ENCODE measurements at places on chromosomes 6 and 20.

DNA sequence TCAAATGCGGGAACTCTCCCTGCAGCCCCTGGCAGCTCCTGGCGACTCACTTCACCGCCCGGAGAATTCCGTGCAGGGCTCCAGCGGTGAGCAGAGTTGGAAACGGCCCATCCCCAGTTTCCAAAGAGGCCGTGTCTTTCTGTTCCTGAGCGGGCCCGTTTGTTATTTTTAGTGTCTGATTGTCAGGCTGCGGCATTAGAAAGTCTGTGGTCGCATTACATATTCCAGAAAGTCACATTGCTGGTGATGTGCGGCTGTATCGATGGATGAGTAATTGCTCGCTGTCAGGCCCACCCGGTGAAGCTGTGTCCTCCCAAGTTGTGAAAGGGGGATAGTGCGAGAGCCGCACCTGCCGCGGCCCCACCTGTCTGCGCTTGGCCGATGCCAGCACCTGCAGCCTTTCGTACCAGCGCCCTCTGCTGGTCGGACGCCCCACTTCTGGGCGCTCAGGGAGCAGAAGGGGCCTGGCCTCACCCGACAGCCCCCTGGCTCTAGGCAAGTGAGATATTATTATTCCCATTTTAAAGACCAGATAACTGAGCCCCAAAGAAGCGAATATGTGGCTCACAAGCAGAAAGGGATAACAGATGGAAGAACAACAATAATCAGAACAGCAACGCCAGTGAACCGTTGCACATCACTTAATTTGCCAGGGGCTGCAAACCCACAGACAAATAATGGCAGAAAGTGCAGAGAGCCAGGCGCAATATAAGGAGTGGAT is 244.9 kb downstream of the TSHZ2 start:
- DNase-seq: peak; percentile 34

DNA sequence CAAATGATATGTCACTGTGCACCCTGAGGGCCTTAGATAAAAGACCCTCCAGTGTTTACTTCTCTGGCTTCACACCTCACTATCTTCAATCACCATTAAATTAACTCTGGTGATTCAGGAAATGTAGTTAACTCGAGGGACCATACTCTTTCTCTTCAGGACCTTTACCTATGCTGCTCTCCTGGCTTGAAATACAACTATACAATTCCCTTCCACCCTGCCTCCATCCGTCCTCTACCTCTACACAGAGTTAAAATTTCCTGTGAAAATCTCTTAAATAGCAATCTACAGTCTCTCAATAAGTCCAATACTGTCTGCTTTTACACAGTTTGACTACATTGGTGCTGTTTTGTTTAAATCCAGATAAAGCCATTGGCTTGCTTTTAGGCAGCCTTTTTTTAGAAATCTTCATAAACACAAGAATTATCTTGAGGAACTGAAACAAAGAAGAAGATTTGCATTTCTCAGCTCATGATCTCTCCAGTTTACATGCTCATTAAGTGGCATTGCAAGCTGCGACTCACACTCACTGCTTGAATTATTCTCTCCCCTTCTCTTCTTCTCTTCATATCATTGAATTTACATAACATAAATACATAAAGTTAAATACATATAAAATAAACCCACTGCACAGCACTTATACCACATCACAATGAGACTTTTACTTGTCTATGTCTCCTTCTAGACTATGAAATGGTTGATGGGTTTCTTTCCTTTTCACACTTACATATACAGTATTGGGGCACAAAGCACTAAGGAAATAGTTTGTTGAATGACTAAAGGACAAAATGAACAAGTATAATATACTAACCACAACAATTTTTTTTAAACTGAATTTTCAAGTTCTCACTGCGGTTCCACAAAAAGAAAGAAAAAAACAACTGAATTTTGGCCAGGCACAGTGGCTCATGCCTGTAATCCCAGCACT is 239.0 kb upstream of the KCNQ5 start:
- DNase-seq: no peak

- DNase-seq: no peak
These were observed 214.3 kb upstream of the PLCB4 start for GRCh38 chr20:8854571-8854970.

- peak; percentile 68 for DNase-seq
These were observed 17.0 kb downstream of the GPX5 start for GRCh38 chr6:28542440-28543296.

- DNase-seq: no peak
These were observed 18.8 kb downstream of the PHACTR3 start for GRCh38 chr20:59623133-59623532.

- DNase-seq: no peak
These were observed 21.3 kb downstream of the LAMA5 start for GRCh38 chr20:62345681-62346370.

- no peak for DNase-seq
These were observed 39.8 kb downstream of the KIF25 start for GRCh38 chr6:168037242-168037641.

DNA sequence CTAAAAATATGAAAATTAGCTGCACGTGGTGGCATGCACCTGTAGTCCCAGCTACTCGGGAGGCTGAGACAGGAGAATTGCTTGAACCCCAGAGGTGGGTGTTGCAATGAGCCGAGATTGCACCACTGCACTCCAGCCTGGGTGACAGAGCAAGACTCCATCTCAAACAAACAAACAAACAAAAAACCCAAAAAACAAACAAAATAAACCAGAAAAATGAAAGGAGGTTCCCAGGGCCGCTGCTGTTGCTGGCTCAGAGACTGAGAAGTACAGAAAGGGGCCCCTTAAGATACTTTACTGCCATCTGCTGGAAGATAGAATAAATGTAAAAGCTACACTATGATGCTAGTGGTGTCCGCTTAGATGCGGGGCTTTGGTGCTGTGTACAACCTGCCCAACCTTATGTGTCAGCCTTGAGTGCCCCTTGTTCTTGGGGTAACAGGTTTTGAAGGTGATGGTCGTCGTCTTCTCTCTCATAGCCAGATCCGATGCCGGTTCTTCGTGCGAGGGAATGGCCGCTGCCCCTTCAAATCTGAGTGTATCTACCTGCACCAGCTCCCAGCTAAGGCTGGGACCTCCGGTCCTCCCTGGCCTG is 2.8 kb upstream of the FANCE start:
- peak; percentile 85 for DNase-seq

- DNase-seq: no peak
These were observed 63.3 kb upstream of the BLCAP start for GRCh38 chr20:37590938-37591490.

GRCh38 chr6:127471379-127472255 is 12.4 kb upstream of the KIAA0408 start:
- DNase-seq: no peak

DNA sequence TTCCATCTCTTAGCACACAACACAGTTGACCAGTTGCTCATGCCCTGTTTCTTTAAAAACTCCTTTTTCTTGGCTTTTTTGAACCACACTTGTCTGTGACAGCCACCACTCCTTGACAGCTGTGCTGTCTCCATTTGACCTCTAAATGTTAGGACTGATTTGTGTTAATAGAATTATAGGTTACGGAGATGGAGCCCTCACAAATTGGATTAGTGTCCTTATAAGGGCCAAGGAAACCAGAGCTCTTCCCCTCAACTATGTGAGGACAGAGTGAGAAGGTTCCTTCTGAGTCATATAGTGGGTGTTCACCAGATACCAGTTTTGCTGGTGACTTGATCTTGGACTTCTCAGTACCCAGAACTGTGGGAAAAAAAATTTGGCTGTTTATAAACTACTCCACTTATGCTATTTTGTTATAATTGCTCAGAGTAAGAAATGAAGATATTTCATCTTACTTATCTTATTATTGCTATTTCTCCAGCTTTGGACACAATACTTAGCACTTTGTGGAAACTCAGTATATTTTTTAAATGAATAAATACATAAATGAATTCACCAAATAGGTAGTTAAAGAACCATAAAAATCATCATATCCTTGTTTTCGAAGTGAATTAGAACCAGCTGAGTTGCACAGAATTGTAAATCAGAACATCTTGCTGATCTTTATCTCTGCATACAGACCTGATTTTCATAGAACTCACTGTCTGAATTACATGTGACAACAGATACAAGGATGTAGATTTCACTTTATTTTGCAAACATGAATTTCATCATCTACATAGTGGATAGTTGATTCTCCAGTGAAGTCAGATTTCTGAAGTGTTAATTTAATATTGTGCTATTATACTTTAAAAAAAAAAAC is 598.5 kb upstream of the IRAK1BP1 start:
- no peak for DNase-seq

DNA sequence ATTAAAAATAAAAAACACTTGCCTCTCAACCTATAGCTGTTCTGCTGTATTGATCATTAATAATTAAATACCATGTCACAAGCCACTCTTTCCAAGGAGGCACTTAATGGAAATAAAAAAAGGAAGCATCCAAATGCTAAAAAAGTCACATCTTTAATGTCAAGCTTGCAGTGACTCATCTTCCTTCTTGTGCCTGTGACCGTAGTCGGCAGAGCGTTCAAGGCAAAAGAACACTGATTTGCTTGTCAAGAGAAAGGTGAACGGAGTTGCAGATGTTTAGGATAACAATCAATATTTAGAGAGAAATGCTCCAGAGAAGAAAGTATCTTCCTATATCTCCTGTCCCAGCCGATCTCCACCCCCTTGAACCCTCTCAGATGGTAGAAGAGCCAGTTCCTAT is 341.0 kb upstream of the OPRM1 start:
- no peak for DNase-seq

DNA sequence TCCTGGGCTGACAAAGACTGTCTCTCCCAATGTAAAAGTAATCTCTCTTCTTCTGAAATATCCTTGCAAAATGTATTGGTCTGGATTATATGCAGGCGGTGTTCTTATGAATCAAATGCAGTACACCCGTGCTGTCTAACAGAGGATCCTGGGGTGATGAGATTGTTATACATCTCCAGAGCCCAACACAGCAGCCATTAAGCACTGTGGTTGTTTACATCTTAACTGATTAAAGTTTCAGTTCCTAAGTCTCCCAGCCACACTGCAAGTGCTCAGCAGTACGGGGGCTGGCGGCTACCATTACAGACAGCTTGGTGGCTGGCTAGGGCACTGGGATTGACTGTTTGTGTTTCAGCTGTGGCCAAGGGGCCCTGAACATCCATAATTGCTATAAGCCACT is 7.0 kb downstream of the UNC93A start:
- DNase-seq: no peak

GRCh38 chr6:107917451-107918375 is 40.3 kb downstream of the SEC63 start:
- DNase-seq: no peak

DNA sequence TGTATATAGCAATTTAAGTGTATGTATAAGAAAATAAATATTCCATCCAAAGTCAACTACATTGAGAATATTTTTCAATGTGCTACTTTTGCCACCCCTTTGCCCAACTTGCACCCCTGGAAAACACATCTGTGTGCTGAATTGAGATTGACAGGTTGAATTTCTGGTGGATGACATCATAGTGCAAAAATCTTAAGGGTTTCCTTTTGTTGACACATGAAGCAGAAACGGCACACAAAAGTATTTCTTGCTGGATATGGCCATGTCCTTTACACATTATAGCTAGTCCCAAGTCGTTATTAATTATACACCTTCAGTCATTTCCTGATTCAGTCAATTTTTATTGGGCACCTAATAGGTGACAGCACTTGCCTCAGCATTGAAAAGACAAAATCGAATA is 188.7 kb upstream of the FBXL4 start:
- DNase-seq: no peak

- no peak for DNase-seq
These were observed 35.0 kb downstream of the BTBD9 start for GRCh38 chr6:38604700-38605099.

GRCh38 chr6:168007592-168008338 is 10.3 kb downstream of the KIF25 start:
- DNase-seq: no peak

- no peak for DNase-seq
These were observed 166.1 kb upstream of the OPRM1 start for GRCh38 chr6:153872946-153873345.

DNA sequence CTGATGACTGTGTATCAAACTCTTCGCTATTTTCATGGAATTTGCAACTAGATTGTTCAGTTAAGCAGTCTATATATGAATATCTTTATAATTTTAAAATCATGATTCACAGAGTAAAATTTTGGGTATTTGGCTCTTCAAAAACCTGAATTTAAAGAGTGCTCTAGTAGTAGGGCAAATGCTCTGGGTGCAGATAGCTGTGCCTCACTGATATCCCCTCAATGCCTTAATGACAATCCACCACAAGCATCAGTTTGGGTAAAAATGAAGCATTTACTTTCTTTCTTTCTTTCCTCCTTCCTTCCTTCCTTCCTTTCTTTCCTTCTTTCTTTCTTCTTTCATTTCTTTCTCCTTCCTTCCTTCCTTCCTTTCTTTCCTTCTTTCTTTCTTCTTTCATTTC is 239.7 kb downstream of the ADGRB3 start:
- DNase-seq: no peak

GRCh38 chr20:17262786-17263185 is 35.9 kb downstream of the PCSK2 start:
- no peak for DNase-seq

DNA sequence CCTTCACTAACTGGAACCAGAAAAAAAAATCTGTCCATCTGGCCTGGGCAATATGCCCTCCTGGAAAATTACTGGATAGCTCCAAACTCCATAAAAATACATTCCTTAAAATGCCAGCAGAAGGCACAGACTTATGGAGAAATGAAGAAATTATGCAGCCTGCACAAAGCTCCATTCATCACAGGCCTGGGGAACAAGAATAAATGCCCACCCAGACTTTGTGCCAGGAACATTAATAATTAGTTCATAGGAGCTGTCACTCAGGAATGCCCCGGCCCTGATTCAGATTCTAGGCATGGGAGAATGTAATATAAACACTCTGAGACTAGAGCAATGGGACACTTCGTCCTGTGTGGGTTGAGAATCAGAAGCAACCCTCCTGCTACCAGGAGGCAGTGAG is 199.3 kb downstream of the OTOR start:
- no peak for DNase-seq
